ENCODE measurements at places on chromosomes 3 and 15.

DNA sequence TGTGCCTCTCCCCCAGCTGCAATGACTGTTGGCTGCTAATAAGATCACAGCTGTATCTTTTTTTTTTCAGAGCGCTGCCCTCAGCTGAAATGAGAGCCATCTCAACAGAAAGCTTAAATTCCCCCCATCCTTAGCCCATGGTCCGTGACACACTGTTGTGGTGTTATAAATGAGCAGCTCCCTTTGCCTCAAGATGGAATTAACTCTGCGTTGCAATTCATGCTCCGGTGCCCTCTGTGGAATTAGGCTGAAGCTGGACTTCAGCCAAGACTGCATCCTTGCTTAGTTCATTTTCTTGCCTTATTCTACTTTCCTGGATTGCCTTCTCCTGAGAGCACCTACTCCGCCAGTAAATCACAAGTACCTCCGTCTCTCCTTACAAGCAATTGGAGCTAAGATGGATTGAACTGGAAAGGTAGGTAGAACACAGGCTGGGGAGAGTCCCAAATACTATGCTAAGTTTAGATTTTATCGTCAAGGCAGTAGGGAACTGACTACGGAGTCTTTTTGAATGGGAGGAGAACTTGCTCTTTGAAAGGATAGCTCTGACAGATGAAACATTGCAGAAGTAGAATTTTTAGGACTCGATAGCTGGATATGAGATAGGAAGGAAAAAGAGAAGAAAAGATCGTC, 39.0 kb upstream of the THRB start:
- DNase-seq, result no peak

DNA sequence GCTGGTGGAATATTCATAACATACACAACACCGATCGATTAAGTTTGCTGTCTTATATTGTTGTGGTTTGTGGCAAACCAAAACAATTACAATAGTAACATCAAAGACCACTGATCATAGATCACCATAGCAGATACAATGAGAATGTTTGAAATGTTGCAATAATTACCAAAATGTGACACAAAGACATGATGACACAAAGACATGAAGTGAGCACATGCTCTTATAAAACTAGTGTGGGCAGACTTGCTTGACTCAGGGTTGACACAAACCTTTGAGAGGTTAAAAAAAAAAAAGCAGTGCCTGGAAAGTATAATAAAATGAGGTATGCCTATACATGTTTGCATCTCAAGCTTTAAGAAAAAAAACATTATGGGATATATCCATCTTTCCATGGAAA, 130.3 kb downstream of the NR1I2 start:
- no peak for DNase-seq

DNA sequence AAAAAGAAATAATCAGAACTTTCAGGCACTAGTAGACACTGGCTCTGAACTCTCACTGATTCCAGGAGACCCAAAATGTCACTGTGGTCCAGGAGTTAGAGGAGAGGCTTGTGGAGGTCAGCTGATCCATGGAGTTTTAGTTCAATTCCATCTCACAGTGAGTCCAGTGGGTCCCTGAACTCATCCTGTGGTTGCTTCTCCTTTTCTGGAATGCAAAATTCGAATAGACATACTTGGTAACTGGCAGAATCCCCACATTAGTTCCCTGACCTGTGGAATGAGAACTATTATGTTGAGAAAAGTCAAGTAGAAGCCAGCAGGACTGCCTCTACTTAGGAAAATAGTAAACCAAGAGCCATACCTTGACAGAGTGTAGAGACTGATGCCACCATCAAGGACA, 87.3 kb upstream of the OXTR start:
- no peak for DNase-seq

DNA sequence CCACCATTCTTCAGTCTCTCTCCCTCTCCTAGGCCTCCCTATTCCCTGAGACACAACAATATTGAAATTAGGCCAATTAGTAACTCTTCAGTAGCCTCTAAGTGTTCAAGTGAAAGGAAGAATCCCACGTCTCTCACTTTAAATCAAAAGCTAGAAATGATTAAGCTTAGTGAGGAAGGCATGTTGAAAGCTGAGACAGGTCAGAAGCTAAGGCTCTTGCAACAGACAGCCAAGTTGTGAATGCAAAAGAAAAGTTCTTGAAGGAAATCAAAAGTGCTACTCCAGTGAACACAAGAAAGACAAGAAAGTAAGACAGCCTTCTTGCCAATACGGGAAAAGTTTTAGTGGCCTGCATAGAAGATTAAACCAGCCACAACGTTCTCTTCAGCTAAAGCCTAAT, 41.3 kb downstream of the PPM1L start:
- no peak for DNase-seq

DNA sequence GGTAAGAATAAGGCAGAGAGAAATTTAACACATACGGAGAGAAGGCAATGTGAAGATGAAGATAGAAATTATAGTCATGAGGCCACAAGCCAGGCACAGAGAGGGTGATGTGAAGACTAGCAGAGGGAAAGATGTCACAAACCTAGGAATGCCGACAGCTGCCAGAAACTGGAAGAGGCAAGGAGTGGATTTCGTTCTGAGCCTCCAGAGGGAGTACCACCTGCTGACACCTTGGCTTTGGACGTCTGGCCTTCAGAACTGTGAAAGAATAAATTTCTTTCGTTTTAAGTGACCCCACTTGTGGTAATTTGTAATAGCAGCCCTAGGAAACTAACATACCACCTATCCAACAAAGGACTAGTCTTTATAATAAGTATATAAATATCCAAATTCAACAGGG, 5.0 kb upstream of the SGO1 start:
- no peak for DNase-seq

- no peak for DNase-seq
Measured at GRCh38 chr3:43210049-43211027, 76.0 kb upstream of the SNRK start.

DNA sequence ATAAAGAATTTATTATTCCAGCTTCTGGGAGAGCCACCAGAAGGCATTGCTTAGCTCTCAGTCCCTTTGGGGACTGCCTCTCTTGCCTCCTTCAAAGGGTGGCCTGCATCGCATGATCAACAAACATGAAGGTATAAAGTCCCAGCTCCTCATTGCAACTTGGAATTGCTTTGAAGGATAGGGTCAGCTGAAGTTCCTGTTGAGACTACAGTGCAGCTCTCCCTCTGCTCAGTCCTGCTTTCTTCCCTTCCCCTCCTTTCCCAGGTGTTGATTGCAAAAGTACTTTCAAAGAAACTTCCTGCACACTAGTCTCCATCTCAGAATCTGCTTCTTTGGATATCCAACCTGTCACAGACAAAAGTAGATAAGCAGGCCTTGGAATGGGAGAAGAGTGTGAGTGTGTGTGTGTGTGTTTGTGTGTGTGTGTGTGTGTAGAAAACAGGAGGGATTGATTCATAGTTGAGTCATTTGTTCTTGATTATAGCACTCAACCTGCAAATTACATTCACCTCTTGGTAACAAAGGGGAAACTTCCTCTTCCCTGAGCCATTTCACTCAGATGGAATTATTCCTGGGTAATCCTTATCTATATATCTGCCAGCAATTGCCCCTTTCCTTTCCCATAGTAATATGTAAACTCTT, 13.7 kb downstream of the CCR8 start:
- DNase-seq, result no peak

DNA sequence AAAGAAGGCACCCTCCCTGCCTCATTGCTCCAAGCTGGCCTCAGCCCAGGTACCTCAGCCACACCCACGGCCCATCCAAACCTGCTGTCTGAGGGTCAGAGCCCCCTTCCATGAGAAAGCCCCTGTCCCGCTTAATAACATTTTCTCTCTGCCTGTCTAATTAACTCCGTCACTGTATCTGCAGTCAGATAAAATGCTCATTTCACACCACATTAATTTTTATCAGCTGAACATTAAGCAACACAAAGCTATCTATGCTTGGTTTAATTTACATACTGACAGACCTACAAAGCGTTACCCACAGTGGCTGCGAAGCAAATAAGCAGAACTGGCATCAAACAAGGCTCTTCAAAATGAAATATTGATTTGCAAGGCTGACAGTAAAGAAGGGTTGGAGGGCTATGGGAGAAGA, 309.8 kb upstream of the ICE2 start:
- DNase-seq, result no peak

DNA sequence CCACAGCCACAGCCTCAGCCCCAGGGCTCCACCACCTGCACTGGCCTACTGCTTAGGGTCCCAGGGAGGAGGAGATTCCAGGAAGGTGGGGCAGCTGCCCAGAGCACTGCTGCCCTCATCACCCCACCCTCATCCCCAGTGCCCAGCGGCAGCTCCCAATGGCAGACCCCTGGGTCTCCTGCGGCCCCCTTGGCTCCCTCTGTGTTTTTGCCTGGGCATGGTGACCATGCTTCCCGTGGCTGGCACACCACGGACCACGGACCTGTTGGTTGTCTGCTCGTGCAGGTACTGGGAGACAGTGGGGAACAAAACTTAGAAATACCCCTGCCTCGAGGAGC, 2.7 kb downstream of the CHST13 start:
- no peak for DNase-seq

DNA sequence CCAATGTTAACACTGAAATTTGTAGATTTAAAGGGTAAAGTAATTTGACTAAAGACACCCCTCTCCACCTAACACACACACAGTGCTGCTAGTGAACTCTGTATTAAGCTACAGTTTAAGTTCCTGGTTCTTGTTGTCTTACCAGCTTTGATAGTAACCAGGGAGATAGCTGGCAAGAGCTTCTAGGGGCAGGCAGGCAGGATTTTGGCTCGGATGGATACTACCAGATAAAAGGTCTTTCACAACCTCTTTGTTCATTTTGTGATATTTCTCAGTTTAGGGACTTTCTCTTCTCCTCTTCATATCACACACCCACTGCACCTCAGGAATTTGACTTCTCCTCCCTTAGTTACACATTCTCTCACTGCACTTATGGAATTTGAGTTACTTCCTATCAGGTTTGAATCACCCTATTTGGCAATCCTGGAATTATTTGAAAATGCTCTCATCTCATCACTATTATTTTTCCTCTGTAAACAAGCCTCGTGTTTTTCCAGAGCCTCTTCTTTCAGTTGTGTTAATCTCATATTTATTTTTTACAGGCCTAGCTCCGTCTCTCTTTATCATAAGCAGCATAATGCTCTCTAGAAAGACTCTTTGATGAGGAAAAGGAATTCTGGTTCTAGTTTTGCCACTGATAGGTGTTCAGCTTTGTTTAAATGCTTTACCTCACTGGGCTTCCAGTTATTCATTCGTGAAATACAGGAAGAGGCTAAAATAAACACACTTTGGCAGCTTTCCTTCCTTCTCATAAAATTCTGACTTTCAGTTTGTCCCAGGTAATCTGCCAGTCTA, 23.0 kb upstream of the CLDN1 start:
- DNase-seq, result no peak

DNA sequence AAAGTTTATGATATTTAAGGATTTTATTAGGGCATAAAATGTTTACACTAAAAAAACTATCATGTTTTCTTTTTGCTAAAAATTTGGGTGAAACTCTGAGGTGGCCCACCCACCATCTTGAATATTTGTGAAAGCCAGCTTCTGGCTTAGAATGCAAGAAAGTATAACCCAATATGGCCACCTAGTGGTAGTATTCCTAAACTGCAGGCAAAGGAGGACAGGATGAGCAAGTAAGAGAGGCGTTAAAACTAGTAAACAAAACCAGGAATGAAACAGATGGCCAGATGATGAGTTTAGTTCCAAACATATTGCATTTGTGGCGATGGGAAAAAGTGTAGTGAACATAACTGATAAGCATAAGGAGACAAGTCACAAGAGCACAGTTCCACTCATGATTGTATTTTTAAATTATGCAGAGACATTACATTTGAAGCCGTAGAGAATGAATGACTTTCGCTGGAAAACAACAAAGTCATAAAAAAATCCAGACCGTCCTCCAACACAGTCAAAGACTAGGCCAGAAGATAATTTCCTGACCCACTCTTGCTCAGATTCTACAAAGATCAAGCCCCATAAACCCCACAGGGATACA, 103.3 kb upstream of the PRTG start:
- DNase-seq, result no peak

GRCh38 chr3:56064684-56065083, 403.6 kb downstream of the ERC2 start:
- DNase-seq, result no peak
